Thoracic aorta (tissue), 2 donors: ENCODE measurements at places on chromosomes 1 and 21.

GRCh38 chr1:2911421-2912178, 109.7 kb upstream of the ACTRT2 start:
- DNase-seq: no peak

- no peak for DNase-seq
Observed at GRCh38 chr1:77624102-77624501, 58.4 kb downstream of the ZZZ3 start.

GRCh38 chr1:47452426-47452825, 14.6 kb downstream of the FOXD2 start:
- DNase-seq: no peak

GRCh38 chr1:3879787-3880428, 20.2 kb downstream of the C1orf174 start:
- DNase-seq: no peak

GRCh38 chr1:45974541-45975269, 157.7 kb downstream of the PIK3R3 start:
- no peak for DNase-seq

DNA sequence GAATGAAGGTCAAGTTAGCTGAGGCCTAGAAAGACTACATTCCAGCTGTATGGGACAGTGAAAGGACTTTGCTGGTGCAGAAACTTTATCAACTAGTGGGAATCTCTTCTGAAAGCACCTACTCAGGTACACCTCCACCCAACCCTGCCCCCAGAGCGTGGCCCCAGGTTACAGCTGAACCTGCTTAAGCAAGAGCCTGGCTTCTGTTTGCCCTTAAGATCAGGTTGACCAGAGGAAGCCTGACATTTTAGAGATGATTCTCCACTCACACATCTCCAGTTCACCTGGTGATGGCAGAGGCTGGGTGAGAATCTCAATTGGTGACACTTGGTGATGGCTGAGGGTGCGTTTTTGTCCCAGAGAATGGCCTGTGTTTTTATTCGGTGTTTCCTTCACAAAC, 24.0 kb downstream of the ELAPOR1 start:
- no peak for DNase-seq

DNA sequence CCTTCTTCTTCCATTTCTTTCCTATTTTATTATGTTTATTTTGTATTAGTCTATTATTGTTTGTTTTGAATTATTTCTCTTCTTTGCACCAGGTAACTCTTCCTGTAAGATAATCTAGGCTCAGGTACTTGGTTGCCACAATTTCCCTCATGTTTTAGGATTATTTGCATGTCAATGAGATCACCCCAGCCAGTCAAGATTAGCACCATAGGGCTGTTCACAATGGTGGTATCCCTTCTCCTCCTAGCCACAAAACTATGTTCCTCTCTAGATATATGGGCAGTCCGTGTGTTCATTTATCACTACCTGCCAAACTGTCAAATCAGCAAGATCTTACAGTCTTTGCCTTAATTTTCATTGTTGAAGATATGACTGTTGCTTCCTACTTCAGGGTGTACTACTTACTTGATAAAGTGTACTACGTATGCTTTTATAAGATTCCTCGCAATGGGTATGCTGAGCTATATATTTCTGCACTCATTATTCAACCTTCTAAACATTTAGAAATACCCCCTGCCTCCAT, 1536.2 kb downstream of the PLA2G4A start:
- no peak for DNase-seq

GRCh38 chr1:59971464-59971911, 44.9 kb upstream of the CYP2J2 start:
- DNase-seq: peak; percentile 36

DNA sequence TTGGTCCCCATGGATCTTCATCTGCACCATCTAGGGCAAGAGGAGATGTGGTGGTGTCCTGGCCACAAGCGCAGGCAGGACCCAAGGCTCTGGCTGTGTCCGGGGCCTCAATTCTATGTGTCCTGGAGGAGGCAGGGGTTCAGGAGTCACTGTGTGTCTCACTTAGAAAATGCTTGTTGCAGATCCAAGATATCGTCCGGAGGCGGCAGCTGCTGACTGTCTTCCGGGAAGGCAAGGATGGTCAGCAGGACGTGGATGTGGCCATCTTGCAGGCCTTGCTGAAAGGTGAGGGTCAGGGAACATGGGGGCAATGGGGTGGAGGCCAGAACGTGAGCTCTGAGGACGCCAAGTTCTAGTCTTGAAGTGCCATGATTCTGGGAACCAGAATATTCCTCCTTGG, 29.1 kb downstream of the TRPM2 start:
- no peak for DNase-seq
